ENCODE measurements at places on chromosomes 6 and 20.
A peak's percentile ranks its signal among the peaks of the same experiment; 100 is the strongest.

GRCh38 chr20:24662752-24663365 lies 193.4 kb downstream of the SYNDIG1 start:
- no peak for DNase-seq

DNA sequence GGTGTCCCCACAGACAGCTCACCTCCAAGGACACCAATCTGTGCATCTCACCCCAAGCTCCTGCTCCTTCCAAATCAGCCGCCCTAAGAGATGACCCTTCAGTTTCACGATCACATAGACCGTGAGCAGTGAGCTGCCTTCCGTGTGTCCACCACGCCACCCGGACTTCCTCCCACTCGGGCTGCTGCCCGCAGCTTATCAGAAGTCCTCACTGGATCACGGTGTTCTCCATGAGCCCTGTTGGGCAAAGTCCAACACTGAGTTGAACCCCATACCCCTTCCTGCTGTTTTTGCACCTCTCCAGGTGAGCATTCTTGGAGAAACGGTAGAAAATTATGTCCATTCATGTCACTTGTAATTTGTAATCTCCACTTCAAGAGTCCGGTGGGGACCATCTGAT lies 234.4 kb downstream of the SMOC2 start:
- no peak for DNase-seq

DNA sequence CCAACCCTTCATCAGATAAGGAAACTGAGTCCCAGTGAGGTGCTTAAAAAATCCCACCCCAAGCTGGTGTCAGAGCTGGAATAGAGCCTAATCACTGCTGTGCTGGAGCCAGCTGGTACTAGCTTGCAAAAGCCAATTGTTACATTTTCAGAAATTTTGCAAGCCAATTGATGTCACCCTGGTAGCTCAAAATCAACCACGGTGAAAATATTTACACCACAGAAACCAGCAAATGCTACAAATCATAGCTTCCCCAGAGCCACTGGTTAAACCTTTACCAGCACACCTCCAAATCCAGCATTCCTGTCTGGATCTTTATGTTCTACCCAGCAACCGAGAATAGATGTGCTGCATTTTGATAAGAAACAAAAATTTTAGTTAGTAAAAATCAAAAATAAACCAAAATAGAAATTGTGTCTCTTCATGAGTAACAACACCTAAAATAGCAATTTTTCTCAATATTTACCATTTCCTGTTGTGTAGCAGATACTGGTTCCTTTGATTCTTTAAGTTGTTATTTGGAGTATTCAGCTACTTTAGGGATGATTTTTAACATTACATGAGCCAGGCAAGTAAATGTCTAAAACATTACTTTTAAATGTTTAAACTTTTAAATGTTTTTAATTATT lies 7.2 kb upstream of the LCA5 start:
- no peak for DNase-seq

DNA sequence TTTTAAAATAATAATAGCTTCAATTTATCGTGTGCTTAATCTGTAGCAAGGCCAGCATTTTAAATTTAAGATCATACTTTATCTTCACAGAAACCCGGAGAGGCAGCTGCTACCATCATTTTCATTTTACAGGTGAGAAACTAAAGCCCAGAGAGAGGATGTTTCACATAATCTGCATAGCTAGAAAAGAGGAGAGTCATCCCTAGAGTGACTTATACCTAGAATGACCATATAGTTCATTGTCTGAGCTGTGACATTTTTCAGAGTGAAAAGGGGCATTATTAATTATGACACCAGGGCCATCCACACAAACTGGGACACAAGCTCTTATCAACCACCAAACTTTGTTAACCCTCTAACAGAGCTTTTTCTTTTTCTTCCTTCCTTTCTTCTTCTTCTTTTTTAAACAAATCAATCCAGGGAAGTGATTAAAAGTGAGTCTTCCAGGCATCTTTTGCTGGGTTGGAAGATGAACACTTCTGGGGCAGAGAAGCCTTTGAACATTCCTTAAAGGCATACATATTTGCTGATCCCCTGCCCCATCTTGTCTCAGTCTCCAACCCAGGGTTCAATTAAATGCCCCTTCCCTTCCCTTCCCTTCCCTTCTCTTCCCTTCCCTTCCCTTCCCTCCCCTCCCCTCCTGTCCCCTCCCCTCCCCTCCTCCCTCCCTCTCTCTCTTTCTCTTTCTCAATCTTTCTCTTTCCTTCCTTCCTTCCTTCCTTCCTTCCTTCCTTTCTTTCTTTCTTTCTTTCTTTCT lies 272.5 kb upstream of the JAG1 start:
- DNase-seq = no peak

DNA sequence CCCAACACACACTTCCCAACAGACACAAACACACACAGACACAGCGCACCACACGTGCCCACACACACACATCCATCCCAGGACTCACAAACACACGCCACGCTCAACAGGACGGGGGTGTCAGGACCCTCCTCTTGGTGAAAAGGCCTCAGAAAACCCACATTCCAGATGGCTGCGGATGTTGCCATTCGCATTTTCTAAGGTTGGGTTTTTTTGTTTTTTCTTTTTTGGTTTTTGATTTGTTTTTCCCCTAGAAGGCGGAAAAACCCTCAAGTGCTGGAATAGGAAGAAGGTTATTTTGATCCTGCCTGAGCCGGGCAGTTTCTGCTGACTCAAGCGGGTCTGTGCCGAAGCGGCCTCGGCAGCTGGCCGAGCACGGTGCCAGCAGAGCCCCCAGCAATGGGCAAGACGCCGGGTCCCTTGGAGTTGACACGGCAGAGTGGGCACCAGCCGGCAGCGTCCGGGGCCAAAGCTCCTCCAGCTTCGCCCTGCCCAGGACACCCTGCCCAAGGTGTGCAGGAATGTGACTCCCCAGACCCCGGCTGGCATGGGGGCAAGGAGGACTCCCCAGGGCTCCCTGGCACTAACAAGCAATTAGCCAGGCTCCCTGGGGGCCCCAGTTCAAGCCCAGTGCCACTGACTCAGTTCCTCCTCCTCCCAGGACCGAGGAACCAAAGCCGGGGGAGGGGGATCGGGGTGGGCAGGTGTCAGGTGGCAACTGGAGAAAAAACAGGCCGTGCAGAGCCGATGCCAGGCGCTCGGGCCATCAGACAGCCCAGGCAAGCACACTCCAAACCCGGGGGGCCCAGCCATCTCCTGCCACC lies 40.9 kb upstream of the ZBP1 start:
- no peak for DNase-seq

DNA sequence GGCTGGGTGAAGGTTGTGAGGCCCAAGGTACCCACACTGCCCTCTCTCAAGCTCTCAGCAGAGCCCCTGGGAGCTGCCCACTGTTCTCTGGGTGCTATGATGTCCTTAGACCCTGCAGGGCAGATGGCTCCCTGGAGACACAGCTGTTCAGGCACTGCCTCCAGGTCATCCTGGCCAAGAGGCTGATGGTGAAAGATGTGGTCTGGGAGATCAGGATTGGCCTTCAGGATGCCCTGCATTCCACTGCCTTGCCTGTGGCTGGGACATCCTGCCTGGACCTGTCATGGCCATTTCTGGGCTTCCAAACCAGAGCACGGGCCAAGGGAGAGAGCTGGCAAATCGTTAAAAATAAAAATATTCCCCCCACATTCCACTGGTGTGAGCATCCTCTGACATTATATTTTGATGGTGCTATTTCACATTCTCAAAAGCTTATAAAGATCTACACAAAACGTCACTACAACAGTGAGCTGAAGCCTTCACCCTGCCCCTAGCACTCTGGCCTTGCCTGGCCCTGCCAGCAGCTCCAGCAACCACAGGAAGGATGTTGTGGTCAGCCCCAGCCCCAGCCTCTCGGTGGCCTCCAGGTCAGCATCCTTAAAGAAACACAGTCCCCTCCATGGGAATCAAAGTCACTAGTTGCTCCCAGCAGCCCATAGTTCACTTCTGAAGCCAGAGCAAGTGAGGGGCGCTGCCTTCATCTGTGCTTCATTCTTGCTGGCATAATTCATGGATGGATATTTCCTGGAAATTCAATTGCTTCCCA lies 13.5 kb upstream of the KCNK16 start:
- DNase-seq = no peak

DNA sequence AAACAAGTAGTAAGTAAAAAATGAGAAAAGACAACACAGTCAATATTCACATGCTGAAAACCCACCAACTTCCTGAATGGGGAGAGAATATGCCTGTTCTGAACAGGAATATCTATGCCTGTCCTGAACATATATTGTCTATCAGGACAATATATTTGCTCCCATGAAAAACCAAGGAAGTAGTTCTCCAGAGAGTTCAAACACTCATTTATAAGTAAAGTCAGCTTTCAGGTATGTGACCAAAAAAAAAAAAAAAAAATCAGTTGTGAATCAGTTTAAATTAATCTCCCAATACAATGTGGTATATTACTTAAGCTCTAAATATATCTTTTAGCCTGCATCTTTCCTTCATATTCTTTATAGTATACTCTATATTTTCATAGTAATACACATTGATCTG lies 119.5 kb downstream of the MYB start:
- DNase-seq = no peak

DNA sequence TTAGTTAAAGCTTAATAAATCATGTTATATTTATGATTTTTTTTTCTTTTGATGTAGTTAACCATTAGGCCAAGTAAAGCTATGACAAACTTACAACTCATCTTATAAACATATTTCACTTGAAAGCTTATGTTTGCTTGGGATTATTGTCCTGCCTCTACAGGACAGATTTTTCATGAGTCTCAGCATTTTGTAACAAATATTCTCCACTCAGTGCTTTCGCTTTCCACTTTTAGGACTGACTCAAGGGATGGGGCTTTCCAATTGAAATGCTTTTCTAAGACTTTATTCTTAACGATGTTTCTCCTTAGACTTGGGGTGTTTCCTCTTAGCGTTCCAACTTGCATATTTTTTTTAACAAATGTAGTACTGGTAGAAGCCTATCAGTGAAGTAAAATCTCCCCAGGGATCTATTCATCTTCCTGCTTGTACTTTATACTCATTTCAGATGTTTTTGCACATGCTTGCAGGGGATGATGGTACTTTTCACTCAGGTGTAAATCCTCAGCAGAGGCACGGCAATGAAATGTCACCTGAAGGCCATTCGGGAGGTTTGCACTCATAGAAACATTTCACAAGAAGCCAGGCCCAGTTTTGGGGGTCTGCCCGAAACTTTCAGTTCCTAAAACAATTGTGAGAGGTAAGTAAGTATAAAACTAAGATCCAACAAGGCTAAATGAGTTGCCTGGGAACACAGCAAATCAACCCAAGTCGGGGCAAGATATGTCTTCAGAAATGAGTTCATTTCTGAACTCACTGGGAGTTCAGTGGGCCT lies 298.1 kb upstream of the FOXQ1 start:
- DNase-seq = no peak

DNA sequence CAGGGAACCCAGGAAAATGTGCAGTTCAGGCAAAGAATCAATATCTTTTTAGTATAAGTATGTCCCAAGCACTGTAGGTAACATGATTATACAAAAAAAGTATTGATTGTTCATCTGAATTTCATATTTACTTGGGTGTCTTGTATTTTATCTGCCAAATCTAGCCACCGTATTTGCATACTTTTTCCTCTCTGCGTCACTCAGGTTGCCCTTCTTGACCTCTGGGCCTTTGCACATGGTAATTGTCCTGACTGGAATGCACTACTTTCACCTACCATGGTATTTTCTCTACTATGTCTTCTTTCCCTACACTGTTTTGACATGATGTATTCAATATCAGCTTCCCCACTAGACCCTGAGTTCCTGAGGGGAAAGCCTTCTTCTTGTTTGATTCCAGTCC lies 15.2 kb downstream of the GSTA3 start:
- DNase-seq = no peak

GRCh38 chr20:11156922-11157321 lies 483.1 kb upstream of the JAG1 start:
- DNase-seq = no peak

GRCh38 chr6:16322666-16323312 lies 84.4 kb downstream of the GMPR start:
- peak; percentile 56 for DNase-seq

DNA sequence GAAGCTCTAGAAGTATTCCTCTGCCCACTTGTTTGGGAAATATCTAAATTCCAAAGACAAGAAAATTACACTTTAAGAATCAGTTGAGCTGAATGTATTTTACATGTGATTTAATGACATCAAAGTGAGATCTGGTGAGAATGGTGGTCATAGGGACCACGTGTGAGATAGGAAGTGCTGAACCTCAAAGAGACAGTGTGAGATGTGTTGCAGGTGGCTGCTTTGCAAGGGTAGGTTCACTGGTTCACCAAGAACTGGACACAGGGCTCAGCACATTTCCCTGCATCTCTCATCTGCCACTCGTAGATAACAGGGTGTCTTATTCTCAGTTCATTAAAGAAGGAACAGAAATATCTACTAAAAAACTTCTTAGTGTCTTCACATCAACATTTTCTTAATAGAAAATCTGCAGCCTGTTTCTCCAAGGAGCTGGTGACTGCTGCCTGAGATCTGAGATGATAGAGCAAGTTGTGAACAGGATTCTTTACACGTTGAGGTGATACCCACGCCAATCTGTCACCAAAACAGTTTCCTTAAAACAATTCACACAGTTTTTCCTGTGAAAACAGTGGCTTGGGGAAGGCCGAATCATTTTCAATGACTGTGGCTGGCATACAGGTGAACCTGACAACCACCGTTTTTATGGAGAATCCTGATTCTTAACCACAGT lies 7.2 kb downstream of the CCR6 start:
- no peak for DNase-seq

- no peak for DNase-seq
Measured at GRCh38 chr6:111899531-111899930, 26.3 kb upstream of the FYN start.

- DNase-seq = no peak
Measured at GRCh38 chr20:44032583-44033331, 118.1 kb downstream of the TOX2 start.

- DNase-seq = no peak
Measured at GRCh38 chr6:95208621-95209020, 368.7 kb upstream of the MANEA start.

GRCh38 chr6:25652007-25652515 lies at the start of gene SCGN:
Gene SCGN, plus strand, starts transcription at chr6:25652215. Its CDS starts 189 bp downstream, at chr6:25652404.
- peak; percentile 13 for DNase-seq

DNA sequence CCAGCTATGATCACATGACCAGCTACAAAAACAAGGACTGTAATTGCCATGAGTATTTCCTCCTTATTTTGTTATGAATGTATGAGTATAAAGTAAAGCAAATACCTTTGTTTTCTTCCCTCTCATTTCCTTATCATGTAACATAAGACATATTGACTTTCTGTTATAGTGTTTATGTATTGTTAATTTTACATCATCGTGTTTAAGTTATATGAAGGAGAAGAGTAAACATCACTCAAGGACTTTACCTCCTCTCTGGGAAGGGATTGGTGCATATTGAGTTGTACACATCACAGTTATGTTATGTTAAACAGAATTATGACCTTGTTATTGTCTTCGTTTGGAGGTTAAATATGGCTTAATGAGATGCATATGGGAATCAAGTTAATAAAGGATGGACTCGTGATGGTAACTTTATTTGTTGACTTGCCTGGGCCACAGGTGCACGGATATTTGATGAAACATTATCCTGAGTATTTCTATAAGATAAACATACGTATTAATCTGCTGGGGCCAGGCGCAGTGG lies 57.3 kb upstream of the CNKSR3 start:
- DNase-seq = no peak

DNA sequence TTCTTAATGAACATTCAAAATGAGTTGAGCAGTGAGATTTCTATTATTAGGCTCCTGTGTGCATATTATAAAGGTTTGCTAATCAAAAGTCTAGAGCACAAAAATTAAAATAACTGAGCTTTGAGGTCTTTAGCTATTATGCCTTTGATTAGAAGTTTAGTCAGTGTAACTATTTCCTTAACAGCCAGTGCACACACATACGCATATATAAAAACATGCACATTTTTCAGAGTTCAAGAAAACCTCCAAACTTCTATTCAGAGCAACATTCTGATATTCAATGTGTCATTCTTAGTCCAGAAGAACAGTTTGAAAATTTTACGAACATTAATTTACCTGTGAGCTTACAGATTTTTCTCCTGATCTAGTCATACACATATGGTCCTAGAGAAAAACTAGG lies 48.3 kb upstream of the MYB start:
- no peak for DNase-seq

Measured in stimulated activated CD8-positive, alpha-beta memory T cell treated with anti-CD3 and anti-CD28 coated beads, Interleukin-2, amount 100 ng/mL, for 48 hours (primary cell).